H9 (cell line): ENCODE measurements at places on chromosomes 11 and 22. TPM values are rescaled to one million over a fixed set of nuclear protein-coding genes. Genes with fewer than 3 reads are reported as not detected.

GRCh38 chr11:65496304-65497140, 2.3 kb upstream of the MALAT1 start:
- H3K27me3 ChIP-seq = no peaks in the 10 kb centered on the region
- no peak for DNase-seq
- peak overlapping the region; percentile 71 for H3K4me3 ChIP-seq
- H3K36me3 ChIP-seq = no peaks in the 10 kb centered on the region; the same call in 2 of the 3 replicates
- peak overlapping the region; percentile 66 for H3K27ac ChIP-seq
- H3K4me1 ChIP-seq = peaks cover 14% of the 10 kb centered on the region; the same call in 1 of the 2 replicates

DNA sequence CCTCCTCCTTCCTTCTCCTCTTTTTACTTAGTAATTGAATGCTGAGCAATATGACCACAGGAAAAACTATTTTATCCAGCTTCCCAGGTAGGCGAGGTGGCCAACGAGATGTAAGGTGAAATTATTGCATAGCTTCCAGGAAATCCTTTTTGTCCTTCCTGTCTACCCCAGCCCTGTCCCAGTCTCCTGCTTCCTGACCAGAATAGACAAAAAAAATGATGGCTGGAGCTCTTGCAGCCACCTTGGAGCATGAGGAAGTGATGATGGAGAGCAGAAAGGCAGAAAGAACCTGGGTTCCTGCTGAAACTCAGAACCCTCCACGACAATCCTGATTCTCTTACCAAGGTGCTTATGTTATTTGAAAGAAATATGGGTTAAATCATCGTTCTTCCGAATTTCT, 33.9 kb downstream of the DUSP8 start:
- no peaks in the 10 kb centered on the region for H3K36me3 ChIP-seq
- no peak for DNase-seq
- H3K4me3 ChIP-seq = no peak overlapping the region; the same call in 2 of the 3 replicates
- no peak overlapping the region for H3K27ac ChIP-seq
- H3K27me3 ChIP-seq = no peaks in the 10 kb centered on the region; the same call in 1 of the 2 replicates

- no peaks in the 10 kb centered on the region for H3K4me1 ChIP-seq
- no peak for DNase-seq
- H3K4me3 ChIP-seq = no peak overlapping the region
- no peaks in the 10 kb centered on the region; the same call in 1 of the 2 replicates for H3K27me3 ChIP-seq
- no peak overlapping the region for H3K27ac ChIP-seq
- no peaks in the 10 kb centered on the region for H3K36me3 ChIP-seq
Observed at GRCh38 chr11:83600661-83601060, 314.5 kb upstream of the CCDC90B start.

DNA sequence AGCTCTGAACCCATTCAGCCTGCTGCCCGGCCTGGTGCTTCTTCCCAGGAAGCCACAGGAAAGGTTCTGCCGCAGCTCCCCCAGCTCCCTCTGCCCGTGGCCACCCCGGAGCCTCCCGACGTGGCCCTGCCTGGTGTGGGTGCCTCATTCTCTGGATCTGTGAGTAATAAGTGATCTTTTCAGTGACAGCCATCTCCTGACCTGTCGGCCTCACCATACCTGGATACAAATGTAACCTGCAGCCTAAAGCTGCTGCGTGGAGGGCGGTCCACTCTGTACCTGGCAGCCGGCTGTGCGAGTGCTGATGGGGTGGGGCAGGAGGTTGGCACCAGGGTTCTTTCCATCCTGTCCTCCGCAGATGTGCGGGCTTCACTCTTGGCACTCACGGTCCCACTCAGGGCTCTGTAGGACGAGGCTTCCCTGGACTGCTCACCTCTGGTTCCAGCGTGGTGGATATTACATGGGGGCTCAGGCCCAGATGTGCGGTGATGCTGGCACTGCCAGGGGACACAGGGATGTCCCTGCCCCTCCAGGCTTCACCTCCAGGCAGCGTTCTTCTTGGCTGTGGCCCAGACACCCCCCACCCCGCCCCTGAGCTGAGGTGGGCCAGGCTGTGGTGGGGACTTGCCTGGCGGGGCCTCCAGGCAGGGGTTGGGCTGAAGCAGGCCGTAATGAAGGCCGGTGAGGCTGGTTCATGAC, 748.5 kb downstream of the BRD1 start:
- H3K4me3 ChIP-seq = no peak overlapping the region
- H3K36me3 ChIP-seq = no peaks in the 10 kb centered on the region
- H3K27me3 ChIP-seq = no peaks in the 10 kb centered on the region
- no peaks in the 10 kb centered on the region for H3K4me1 ChIP-seq

The UBQLNL gene
- total RNA-seq = not detected in 2 replicates

The UBE2L6 gene
- 38.2 and 38.9 TPM in 2 replicates for total RNA-seq

The ANKK1 gene
- total RNA-seq = 0.11 and 0.20 TPM in 2 replicates

The LRRC4C gene
- total RNA-seq = 0.13 and 0.22 TPM in 2 replicates

GRCh38 chr11:36753960-36754359, 155.9 kb upstream of the RAG2 start:
- no peaks in the 10 kb centered on the region for H3K36me3 ChIP-seq
- no peaks in the 10 kb centered on the region; the same call in 1 of the 2 replicates for H3K4me1 ChIP-seq
- no peak for DNase-seq
- H3K27me3 ChIP-seq = no peaks in the 10 kb centered on the region
- no peak overlapping the region for H3K4me3 ChIP-seq

DNA sequence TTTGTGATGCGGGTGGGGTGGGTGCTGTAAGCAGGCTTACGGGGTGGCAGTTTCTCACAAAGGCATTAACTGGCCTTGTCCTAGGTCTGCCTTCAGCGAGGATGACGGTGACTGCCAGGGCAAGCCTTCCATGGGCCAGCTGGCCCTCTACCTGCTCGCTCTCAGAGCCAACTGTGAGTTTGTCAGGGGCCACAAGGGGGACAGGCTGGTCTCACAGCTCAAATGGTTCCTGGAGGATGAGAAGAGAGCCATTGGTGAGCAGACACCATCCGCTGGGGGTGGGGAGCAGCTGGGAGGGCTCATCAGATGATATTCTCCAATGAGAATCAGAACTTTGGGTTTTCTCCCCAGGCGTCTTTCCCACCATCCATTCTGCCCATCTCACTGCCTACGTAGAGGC, 5.8 kb downstream of the TCN2 start:
- H3K4me1 ChIP-seq = 0 out of 2 replicates have a peak, but pooled peaks cover 5% of the 10 kb centered on the region
- no peak for DNase-seq
- no peaks in the 10 kb centered on the region for H3K27me3 ChIP-seq
- H3K27ac ChIP-seq = no peak overlapping the region

The KLHDC7B gene
- not detected in 2 replicates for total RNA-seq

GRCh38 chr11:3022300-3022967, 30.3 kb upstream of the NAP1L4 start:
- peaks cover 41% of the 10 kb centered on the region for H3K36me3 ChIP-seq
- H3K4me3 ChIP-seq = no peak overlapping the region
- H3K27me3 ChIP-seq = no peaks in the 10 kb centered on the region

GRCh38 chr11:75402002-75402773, 2.9 kb downstream of the RPS3 start:
- H3K27ac ChIP-seq = no peak overlapping the region
- no peaks in the 10 kb centered on the region for H3K27me3 ChIP-seq
- H3K4me3 ChIP-seq = peak overlapping the region; percentile 99
- H3K36me3 ChIP-seq = peaks cover 77% of the 10 kb centered on the region
- H3K4me1 ChIP-seq = no peaks in the 10 kb centered on the region; the same call in 1 of the 2 replicates
- no peak for DNase-seq

The NTM gene
- 9.9 and 13.8 TPM in 2 replicates for total RNA-seq

DNA sequence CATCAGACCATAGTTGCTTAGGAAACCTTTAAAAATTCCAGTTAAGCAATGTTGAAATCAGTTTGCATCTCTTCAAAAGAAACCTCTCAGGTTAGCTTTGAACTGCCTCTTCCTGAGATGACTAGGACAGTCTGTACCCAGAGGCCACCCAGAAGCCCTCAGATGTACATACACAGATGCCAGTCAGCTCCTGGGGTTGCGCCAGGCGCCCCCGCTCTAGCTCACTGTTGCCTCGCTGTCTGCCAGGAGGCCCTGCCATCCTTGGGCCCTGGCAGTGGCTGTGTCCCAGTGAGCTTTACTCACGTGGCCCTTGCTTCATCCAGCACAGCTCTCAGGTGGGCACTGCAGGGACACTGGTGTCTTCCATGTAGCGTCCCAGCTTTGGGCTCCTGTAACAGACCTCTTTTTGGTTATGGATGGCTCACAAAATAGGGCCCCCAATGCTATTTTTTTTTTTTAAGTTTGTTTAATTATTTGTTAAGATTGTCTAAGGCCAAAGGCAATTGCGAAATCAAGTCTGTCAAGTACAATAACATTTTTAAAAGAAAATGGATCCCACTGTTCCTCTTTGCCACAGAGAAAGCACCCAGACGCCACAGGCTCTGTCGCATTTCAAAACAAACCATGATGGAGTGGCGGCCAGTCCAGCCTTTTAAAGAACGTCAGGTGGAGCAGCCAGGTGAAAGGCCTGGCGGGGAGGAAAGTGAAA, 73.4 kb downstream of the NCAPD3 start:
- H3K4me1 ChIP-seq = no peaks in the 10 kb centered on the region
- no peak overlapping the region for H3K27ac ChIP-seq
- no peak for DNase-seq
- H3K36me3 ChIP-seq = peaks cover 76% of the 10 kb centered on the region; the same call in 2 of the 3 replicates

The KCNQ1OT1 gene
- 0.88 and 1.2 TPM in 2 replicates for total RNA-seq

DNA sequence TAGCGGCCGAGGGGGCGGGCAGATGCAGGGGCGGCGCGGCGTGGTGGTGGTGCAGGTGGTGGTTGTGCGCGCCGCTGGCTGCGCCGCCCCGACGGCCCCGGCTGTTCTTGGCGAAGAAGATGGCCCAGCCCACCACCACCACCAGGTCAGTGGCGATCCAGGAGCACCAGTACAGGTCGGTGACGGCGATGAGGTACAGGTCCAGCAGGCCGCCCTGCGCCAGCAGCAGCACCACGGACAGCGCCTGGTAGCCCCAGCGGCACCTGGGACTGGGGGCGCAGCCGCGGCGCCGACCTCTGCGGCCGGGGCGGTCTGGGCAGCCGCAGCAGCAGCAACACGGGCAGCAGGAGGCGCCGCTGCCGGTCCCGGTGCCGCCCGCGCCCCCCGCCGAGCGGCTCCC, 879 bp downstream of the TMEM121B start:
- no peak overlapping the region for H3K27ac ChIP-seq
- H3K27me3 ChIP-seq = no peaks in the 10 kb centered on the region
- no peaks in the 10 kb centered on the region; the same call in 1 of the 2 replicates for H3K4me1 ChIP-seq
- DNase-seq = peak; percentile 93
- peak overlapping the region; percentile 70; the same call in 2 of the 3 replicates for H3K4me3 ChIP-seq

- H3K36me3 ChIP-seq = no peaks in the 10 kb centered on the region
- no peak for DNase-seq
- no peaks in the 10 kb centered on the region for H3K4me1 ChIP-seq
- no peaks in the 10 kb centered on the region for H3K27me3 ChIP-seq
- H3K27ac ChIP-seq = no peak overlapping the region
Observed at GRCh38 chr11:30921811-30922210, 335.7 kb upstream of the MPPED2 start.

The IFITM10 gene
- total RNA-seq = 0.59 and 0.77 TPM in 2 replicates

- H3K27me3 ChIP-seq = no peaks in the 10 kb centered on the region
- no peak overlapping the region for H3K27ac ChIP-seq
- no peak for DNase-seq
- no peaks in the 10 kb centered on the region for H3K4me1 ChIP-seq
Observed at GRCh38 chr11:13862845-13863392, 99.6 kb upstream of the SPON1 start.

The INS gene
- not detected in 2 replicates for total RNA-seq

The PRR14L gene
- 127 and 138 TPM in 2 replicates for total RNA-seq

- peaks cover 18% of the 10 kb centered on the region; the same call in 1 of the 2 replicates for H3K4me1 ChIP-seq
- peak within 1 kb of the TSS; percentile 83 for H3K4me3 ChIP-seq
- no peaks in the 10 kb centered on the region for H3K27me3 ChIP-seq
- no peaks in the 10 kb centered on the region for H3K36me3 ChIP-seq
- DNase-seq = peak; percentile 60
Observed at GRCh38 chr11:134412203-134413042, at the start of gene B3GAT1. B3GAT1 (minus strand) TSS chr11:134412242; CDS start chr11:134387659, 24,583 bp downstream.

DNA sequence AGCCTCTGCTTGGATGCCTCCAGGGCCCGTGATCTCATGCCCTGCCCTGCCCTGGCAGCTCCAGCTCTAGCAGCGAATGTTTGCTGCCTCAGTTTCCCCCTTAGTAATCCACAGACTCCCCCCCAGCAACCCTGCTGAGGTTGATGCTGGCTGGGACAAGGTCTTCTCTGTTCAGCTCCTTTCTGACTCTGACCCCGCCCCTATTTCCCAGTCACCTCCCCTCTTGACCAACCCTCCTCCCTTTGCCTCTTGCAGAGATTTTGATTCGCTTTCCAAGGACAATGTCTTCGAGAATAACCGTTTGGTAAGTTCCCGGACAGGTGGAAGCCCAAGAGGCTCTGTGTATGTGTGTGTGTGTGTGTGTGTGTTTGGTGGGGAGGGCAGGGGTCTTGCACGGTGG, 5.6 kb downstream of the MICALL1 start:
- no peak for DNase-seq
- no peak overlapping the region for H3K27ac ChIP-seq
- no peaks in the 10 kb centered on the region for H3K4me1 ChIP-seq
- peaks cover 5% of the 10 kb centered on the region; the same call in 2 of the 3 replicates for H3K36me3 ChIP-seq
- no peak overlapping the region for H3K4me3 ChIP-seq

- no peaks in the 10 kb centered on the region for H3K27me3 ChIP-seq
- H3K4me3 ChIP-seq = peak overlapping the region; percentile 85
- H3K4me1 ChIP-seq = peaks cover 9% of the 10 kb centered on the region
- H3K27ac ChIP-seq = no peak overlapping the region
Observed at GRCh38 chr22:38273135-38273826, 471 bp upstream of the TMEM184B start.

DNA sequence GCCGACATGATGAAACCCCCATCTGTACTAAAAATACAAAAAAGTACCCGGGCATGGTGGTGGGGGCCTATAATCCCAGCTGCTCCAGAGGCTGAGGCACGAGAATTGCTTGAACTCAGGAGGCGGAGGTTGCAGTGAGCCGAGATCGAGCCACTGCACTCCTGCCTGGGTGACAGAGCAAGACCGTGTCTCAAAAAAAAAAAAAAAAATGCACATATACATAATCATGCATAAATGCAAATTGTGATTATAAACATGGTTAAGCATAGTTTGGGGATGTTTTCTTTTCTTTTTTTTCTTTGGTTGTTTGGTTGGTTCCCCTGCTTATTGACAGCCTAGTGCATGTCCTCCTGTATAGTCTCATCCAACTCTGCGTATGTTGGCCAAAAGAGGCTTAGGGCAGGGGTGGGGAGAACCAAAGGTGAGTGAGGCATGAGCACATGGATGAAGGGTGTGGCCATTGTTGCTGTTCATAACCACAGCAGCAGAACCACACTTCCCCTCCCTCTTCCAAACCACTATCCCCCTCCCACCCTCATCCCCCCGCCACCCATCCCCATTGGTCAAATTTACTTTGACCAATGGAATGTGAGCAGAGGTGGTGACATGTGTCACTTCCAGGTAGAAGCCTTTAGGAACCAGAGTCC, 6.9 kb upstream of the VPS37C start:
- no peaks in the 10 kb centered on the region for H3K4me1 ChIP-seq
- no peaks in the 10 kb centered on the region for H3K27me3 ChIP-seq
- no peaks in the 10 kb centered on the region for H3K36me3 ChIP-seq
- H3K27ac ChIP-seq = no peak overlapping the region
- no peak for DNase-seq
- no peak overlapping the region for H3K4me3 ChIP-seq

DNA sequence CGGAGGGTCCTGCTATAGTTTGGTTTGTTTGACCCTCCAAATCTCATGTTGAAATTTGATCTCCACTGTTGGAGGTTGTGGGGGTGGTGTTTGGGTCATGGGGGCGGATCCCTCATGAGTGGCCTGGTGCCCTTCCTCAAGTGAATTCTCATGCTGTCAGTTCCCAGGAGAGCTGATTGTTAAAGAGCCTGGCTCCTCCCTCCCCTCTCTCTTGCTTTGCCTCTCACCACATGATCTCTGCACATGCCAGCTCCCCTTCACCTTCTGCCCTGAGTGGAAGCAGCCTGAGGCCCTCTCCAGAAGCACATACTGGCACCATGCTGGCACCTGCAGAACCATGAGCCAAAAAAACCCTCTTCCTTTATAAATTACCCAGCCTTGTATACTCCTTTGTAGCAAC, 7.1 kb downstream of the TSPAN18 start:
- peaks cover 20% of the 10 kb centered on the region for H3K27me3 ChIP-seq
- no peak overlapping the region for H3K4me3 ChIP-seq
- H3K36me3 ChIP-seq = peaks cover 5% of the 10 kb centered on the region; the same call in 2 of the 3 replicates
